Osteoblast (primary cell): ENCODE measurements at places on chromosomes 6 and 20. TPM values are rescaled to one million over a fixed set of nuclear protein-coding genes. Genes with fewer than 3 reads are reported as not detected.

DNA sequence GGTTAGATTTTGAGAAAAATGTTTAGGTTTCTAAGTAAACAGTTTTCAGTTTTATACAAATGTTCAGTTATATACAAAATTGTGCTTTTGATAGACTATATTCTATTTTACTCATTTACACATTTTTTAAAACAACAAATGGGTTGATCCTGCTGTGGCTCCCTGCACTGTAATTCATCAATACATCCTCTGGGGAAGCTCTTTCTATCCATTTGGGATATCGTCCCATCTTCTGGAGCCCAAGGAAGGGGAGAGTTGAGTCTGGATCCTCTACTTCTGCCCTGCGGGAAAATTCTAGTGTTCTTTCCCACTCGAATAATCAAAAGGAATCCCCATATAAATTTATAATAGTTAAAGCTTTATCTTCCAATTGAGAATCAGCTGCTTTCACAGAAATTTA, 75.0 kb downstream of the SYCP2L start:
- no peak for DNase-seq
- H3K36me3 ChIP-seq, result no peaks in the 10 kb centered on the region
- peaks cover 3% of the 10 kb centered on the region for H3K27me3 ChIP-seq
- H3K4me3 ChIP-seq, result no peak overlapping the region

Gene TBC1D7
- 18.8 and 25.3 TPM in 2 replicates for total RNA-seq

Gene NXT1
- 12.7 and 18.5 TPM in 2 replicates for total RNA-seq

Gene HLA-E
- total RNA-seq, result 320 and 343 TPM in 2 replicates
